ENCODE measurements at places on chromosomes 6 and 20. TPM values are rescaled to one million over a fixed set of nuclear protein-coding genes. Genes with fewer than 3 reads are reported as not detected.

The RAMACL gene
- 0.59 TPM for total RNA-seq

The MLN gene
- total RNA-seq, result not detected

The ZNF391 gene
- total RNA-seq, result 8.6 TPM

GRCh38 chr6:5173810-5174209, 86.9 kb downstream of the LYRM4 start:
- H3K4me3 ChIP-seq, result no peak overlapping the region
- no peaks in the 10 kb centered on the region for H3K4me1 ChIP-seq
- peak overlapping the region; percentile 80 for H3K27ac ChIP-seq
- no peak for DNase-seq
- H3K36me3 ChIP-seq, result no peaks in the 10 kb centered on the region

- no peaks in the 10 kb centered on the region for H3K4me1 ChIP-seq
- no peak overlapping the region for H3K4me3 ChIP-seq
- DNase-seq, result no peak
- no peaks in the 10 kb centered on the region for H3K27me3 ChIP-seq
These were observed 196.5 kb downstream of the BACH2 start for GRCh38 chr6:90100059-90100665.

DNA sequence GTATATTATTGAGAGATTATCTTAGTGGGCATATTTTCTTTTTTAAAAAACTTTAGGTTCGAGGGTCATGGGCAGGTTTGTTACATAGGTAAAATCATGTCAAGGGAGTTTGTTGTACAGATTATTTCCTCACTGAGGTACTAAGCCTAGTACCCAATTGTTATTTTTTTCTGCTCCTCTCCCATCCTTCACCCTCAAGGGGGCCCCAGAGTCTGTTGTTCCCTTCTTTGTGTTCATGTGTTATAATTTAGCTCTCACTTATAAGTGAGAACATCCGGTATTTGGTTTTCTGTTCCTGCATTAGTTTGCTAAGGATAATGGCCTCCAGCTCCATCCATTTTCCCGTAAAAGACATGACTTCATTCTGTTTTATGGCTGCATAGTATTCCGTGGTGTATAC, 247.9 kb upstream of the RAB32 start:
- no peaks in the 10 kb centered on the region for H3K36me3 ChIP-seq
- H3K27me3 ChIP-seq, result no peaks in the 10 kb centered on the region
- H3K27ac ChIP-seq, result no peak overlapping the region
- DNase-seq, result no peak

DNA sequence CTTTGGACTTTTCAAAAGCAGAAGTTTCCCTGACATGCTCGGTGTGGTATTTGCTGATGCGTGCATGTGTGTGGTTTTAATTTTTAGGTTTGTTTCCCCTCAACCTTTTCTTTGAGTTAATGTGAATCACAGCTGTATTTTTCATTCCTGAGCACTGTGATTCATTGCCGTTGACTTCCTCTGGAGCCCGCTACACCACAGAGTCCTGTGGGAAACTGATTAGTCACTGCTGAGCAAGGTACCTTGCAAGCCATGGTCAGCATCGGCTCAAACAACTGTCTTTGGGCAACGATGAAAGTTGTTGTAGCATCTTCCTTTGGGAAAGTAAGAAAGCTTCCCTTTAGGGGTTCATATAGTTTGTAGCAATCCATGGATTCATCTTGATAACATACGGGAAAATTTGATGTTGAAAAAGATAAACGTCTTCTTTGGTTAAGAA, 57.5 kb downstream of the RIN2 start:
- no peak overlapping the region for H3K4me3 ChIP-seq
- H3K36me3 ChIP-seq, result peaks cover 5% of the 10 kb centered on the region
- H3K27me3 ChIP-seq, result no peaks in the 10 kb centered on the region
- H3K4me1 ChIP-seq, result no peaks in the 10 kb centered on the region
- DNase-seq, result no peak
- no peak overlapping the region for H3K27ac ChIP-seq

DNA sequence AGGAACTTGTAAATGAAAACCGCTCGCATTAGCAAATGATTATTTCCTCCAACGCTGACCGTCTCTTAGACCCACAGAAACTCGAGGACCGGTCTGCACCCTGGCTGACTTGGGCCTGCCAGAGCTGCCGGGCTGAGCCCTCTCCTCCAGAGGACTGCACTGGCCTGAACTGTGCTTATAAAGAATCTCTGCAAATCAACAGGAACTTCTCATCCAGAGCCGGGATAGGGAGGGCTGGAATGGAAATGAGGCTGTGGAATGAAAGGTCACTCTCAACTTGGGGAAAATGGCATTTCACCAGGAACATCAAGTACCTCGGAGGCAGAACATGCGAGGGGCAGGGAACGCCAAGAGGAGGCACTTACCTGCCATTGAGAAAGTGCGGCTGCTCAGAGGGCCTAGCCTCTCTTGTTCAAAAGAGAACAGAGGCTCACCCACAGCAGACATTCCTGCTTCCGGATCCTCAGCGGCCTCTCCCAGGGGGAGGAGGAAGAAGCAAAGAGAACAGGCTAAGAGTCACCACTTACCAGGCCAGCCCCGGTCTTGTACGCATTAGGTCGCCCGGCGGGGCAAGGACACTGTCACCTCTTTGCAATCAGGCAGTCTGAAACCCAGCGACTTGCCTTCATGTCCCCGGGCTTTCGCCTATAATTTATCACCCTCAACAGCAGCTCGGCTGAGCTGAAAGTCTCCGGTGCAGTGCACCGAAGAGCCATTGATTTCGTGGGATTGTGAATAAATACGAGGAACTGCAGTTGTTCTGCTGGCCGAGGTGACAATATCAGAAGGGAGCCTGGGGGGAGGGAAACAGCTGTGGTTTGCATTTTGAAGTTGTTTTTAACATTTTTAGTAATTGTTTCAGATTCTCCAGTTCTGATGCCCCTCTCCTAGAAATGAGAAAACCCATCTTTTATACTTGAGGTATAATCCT, 37.6 kb downstream of the ZMYND8 start:
- DNase-seq, result peak; percentile 86
- peaks cover 27% of the 10 kb centered on the region for H3K4me1 ChIP-seq
- H3K4me3 ChIP-seq, result peak overlapping the region; percentile 64
- H3K27ac ChIP-seq, result peak overlapping the region; percentile 91
- H3K36me3 ChIP-seq, result peaks cover 29% of the 10 kb centered on the region

DNA sequence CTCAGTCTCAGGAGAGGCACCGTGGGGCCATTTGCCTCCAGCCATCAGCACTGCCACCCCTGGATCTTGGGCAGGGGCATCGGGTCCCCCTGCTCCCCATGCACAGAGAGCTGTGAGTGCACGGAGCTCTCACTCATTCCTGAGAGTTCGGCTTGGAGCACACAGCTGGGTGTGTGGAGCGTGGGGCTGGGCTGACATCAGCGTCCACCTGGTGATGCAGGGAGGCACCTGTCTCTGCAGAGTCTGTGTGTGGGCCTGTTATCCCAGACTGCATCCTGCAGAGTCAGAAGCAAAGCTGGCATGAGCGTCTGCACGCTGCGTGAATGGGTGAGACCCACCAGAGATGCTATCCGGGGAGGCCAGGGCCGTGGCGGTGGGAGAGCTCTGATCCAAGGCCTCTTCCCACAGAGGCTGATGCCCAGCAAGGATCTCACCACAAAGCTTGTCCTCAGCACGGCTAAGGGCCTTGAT, 248.8 kb upstream of the AFDN start:
- no peak overlapping the region for H3K4me3 ChIP-seq
- H3K4me1 ChIP-seq, result no peaks in the 10 kb centered on the region
- H3K36me3 ChIP-seq, result no peaks in the 10 kb centered on the region
- DNase-seq, result peak; percentile 41
- H3K27me3 ChIP-seq, result no peaks in the 10 kb centered on the region
- H3K27ac ChIP-seq, result no peak overlapping the region
